Ureter (tissue), 1 donor: ENCODE measurements at places on chromosomes 7 and 10. TPM values are rescaled to one million over a fixed set of nuclear protein-coding genes. Genes with fewer than 3 reads are reported as not detected.

- DNase-seq, result no peak
These were observed 41.2 kb downstream of the FGFR2 start for GRCh38 chr10:121556918-121557573.

SRGN gene
- 50.0 TPM for total RNA-seq

UCMA gene
- total RNA-seq, result not detected

- no peak for DNase-seq
These were observed 64.7 kb downstream of the PIK3AP1 start for GRCh38 chr10:96655461-96656197.

GIMAP8 gene
- total RNA-seq, result 13.6 TPM

DNA sequence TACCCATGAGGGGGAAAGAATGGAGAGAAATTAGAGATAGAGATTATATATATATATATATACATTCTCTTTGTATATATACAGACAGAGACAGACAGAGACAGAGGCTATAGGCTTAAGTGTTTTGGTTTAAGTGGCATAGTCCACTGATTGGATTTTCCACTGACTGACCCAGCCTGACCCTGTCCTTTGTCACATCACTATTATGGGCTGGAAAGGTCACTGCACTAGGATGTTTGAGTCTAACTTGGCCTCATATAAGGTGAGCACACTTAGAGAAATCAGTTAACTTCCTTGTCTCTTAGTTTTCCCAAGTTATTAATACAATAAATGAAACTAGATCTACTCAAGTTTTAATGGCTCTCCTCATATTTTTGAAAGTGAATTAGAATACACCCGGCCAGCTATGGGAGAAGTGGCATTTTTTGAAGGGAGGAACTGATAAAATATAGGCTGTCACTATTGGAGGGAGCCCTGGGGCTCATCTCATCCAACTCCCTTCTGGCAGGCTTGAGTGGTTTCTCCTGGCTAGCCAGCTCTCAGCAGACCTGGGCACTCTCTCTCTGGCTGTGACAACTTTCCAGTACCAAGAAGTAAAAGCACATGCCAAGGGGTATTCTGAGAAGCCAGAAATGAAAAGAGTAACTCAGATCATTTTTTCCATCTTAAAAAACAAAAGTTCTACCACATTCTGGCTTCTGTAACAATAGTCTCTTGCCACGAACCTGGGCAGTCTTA lies 455.6 kb upstream of the ANKRD30A start:
- no peak for DNase-seq

GRCh38 chr10:132858121-132859081 lies 72.5 kb upstream of the NKX6-2 start:
- DNase-seq, result peak; percentile 37

GARIN1A gene
- total RNA-seq, result 6.4 TPM
